ENCODE measurements at places on chromosomes 13 and 19.

GRCh38 chr19:19304186-19304965 lies 15.9 kb downstream of the SUGP1 start:
- DNase-seq = no peak

- DNase-seq = no peak
Observed at GRCh38 chr19:14006766-14007562, 844 bp upstream of the RFX1 start.

DNA sequence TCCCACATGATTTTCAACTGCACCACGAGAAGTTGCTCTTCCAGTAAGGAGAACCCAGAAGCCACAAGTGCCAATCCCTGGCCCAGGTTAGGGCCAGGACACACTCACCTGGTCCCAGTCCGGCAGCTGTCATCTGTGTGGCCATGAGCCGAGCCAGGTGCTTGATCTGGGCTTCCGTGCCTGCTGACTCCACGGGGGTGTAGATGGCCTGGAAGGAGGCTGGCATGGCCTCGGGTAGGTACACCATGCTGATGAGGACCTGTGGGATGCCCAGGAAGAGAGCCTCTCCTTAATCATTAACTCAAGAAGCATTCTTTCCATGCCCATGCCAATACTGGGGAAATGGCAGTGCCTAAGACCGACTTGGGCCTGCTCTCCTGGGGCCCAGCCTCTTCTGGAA lies 19.9 kb upstream of the RSPH6A start:
- DNase-seq = no peak

GRCh38 chr19:8702350-8702749 lies 3.8 kb upstream of the ACTL9 start:
- DNase-seq = no peak

- DNase-seq = no peak
Observed at GRCh38 chr13:42367831-42368230, 95.9 kb downstream of the AKAP11 start.

Measured in ELF-1 (cell line).